ENCODE measurements at places on chromosomes 7 and 10. TPM values are rescaled to one million over a fixed set of nuclear protein-coding genes. Genes with fewer than 3 reads are reported as not detected.
A peak's percentile ranks its signal among the peaks of the same experiment; 100 is the strongest.

DNA sequence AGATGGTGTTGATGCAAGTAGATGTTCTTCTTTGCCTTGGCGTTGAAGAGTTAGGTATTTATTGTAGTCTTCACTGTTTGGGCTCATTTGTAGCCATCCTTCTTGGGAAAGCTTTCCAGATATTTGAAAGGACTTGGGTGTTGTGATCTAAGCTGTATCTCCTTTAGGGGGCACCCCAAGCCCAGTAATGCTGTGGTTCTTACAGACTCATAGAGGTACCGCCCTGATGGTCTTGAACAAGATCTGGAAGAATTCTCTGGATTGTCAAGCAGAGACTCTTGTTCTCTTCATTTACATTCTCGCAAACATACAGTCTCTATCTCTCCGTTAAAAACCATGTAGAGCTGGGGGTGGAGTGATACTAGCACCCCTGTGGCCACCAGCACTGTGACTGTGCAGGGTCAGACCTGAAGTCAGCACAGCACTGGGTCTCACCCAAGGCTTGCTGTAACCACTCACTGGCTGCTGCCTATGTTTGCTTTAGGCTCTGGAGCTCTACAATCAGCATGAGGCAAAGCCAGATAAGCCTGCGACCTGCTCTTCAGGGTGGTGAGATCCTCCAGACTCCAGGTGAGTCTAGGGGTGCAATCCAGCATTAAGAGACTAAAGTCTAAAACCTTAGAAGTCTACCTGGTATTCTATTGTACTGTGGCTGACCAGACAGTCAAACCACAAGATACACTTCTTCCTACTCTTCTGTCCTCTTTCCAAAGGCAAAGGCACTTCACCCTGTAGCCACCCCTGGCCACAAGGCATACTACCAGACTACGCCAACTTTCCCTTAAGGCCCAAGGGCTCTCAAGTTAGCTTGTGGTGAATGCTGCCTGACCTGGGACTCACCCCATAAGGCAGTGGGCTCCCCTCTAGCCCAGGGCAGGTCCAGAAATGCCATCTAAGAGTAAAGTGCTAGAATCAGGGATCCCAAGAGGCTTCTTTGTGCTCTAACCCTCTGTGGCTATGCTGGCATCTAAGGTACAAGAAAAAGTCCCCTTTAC is 209.7 kb upstream of the TMEM196 start:
- DNase-seq: no peak
- no peaks in the 10 kb centered on the region for H3K36me3 ChIP-seq
- no peak overlapping the region for H3K4me3 ChIP-seq

DNA sequence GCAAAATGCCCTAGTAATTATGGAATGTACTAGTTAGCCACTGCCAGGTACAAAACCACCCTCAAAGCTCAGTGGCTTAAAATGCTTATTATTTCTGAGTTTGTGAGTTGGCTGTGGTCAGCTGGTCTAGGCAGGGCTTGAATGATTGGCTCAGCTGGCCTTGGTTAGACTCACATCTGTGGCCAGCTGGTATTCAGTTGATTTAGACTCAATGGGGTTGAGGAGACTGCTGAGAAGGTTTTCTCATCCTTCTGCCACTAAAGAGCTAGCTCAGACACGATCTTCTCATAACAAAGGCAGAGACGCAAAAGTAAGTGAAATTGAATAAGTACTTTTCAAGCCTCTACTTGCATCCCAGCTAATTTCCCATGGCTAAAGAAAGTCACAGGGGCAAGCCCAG is 57.1 kb upstream of the CYP2C18 start:
- H3K4me1 ChIP-seq: no peaks in the 10 kb centered on the region
- H3K27me3 ChIP-seq: no peaks in the 10 kb centered on the region
- H3K27ac ChIP-seq: no peak overlapping the region
- no peaks in the 10 kb centered on the region for H3K36me3 ChIP-seq
- DNase-seq: no peak
- no peak overlapping the region for H3K4me3 ChIP-seq

GRCh38 chr7:51316666-51317581 is at the start of gene COBL:
Gene COBL, minus strand, starts transcription at chr7:51316809. Its CDS starts 176 bp downstream, at chr7:51316633.
- DNase-seq: no peak
- H3K27ac ChIP-seq: no peak within 1 kb of the TSS
- peaks cover 57% of the 10 kb centered on the region for H3K27me3 ChIP-seq
- peak within 1 kb of the TSS; percentile 52 for H3K4me3 ChIP-seq
- H3K4me1 ChIP-seq: no peaks in the 10 kb centered on the region
- H3K36me3 ChIP-seq: no peaks in the 10 kb centered on the region

- DNase-seq: no peak
Observed at GRCh38 chr10:106181501-106181900, 983.0 kb downstream of the SORCS1 start.

GRCh38 chr7:95700917-95701316 is 71.4 kb upstream of the DYNC1I1 start:
- no peak overlapping the region for H3K27ac ChIP-seq
- no peaks in the 10 kb centered on the region for H3K27me3 ChIP-seq
- no peaks in the 10 kb centered on the region for H3K4me1 ChIP-seq
- no peak for DNase-seq

DNA sequence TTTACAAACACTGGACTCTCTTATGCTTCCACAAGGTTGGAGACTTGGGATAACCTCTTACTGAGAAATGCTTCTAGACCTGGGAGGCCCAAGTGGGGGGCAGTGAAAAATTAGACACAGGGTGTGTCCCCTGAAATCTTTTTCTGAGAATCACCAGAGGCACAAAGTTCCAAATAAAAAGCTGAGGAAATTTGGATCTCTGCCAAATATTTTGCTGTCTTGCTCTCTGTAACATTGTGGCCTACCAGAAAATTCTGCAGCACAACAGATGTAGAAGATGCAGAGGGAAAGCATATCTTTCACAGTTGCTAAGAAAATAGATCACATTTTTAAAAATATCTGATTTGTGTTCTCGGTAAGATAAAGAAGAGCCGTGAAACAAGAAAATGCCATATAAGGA is 849.4 kb downstream of the CCSER2 start:
- H3K27ac ChIP-seq: no peak overlapping the region
- no peaks in the 10 kb centered on the region for H3K36me3 ChIP-seq
- DNase-seq: no peak
- H3K4me1 ChIP-seq: no peaks in the 10 kb centered on the region

- H3K27ac ChIP-seq: no peak overlapping the region
- H3K27me3 ChIP-seq: no peaks in the 10 kb centered on the region
- no peaks in the 10 kb centered on the region for H3K4me1 ChIP-seq
- H3K4me3 ChIP-seq: no peak overlapping the region
- no peak for DNase-seq
Observed at GRCh38 chr7:128076796-128077271, 45.6 kb upstream of the LRRC4 start.

GRCh38 chr10:123470336-123470921 is 195.7 kb upstream of the GPR26 start:
- no peaks in the 10 kb centered on the region for H3K4me1 ChIP-seq
- no peaks in the 10 kb centered on the region for H3K36me3 ChIP-seq
- DNase-seq: no peak
- H3K4me3 ChIP-seq: no peak overlapping the region

DNA sequence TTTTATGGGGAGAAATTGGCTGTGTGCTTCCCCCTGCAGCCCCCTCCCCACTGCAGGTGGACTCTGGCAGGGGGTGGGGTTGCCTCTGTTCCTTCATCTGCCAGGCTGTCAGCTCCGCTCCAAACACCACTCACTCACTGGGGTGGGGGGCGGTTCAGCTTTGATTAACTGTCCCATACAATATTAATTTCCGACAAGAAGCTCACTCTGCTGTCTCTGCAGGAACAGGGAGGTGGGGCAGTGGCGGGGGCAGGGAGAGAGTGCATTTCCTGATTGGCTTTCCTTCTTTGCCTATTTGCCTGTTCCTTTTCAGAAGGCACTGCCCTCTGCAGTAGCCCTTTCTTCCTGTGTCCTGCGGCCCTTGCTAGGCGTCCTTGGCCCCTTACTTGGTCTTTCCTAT is 500.8 kb downstream of the PLXNA4 start:
- no peak overlapping the region for H3K4me3 ChIP-seq
- H3K27ac ChIP-seq: no peak overlapping the region
- H3K36me3 ChIP-seq: no peaks in the 10 kb centered on the region
- no peaks in the 10 kb centered on the region for H3K4me1 ChIP-seq
- no peak for DNase-seq
- H3K27me3 ChIP-seq: no peaks in the 10 kb centered on the region

- no peaks in the 10 kb centered on the region for H3K4me1 ChIP-seq
- peaks cover 4% of the 10 kb centered on the region for H3K27me3 ChIP-seq
- no peak for DNase-seq
- H3K4me3 ChIP-seq: no peak overlapping the region
Observed at GRCh38 chr7:127628445-127628844, 10.5 kb upstream of the PAX4 start.

DNA sequence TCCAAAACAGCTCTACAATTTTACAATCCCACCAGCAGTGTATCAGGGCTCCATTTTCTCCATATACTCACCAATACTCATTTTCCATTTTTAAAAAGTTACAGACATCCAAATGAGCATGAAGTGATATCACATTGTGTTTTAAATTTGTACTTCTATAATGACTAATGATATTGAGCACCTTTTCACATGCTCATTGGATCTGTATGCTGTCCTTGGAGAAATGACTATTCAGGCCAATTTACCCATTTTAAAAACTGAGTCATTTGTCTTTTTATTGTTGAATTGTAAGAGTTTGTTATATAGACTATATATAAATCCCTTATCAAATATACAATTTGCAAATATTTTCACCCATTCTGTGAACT is 162.0 kb downstream of the MAGI2 start:
- no peaks in the 10 kb centered on the region for H3K4me1 ChIP-seq
- no peaks in the 10 kb centered on the region for H3K36me3 ChIP-seq
- no peak overlapping the region for H3K27ac ChIP-seq
- DNase-seq: no peak
- no peaks in the 10 kb centered on the region for H3K27me3 ChIP-seq
- no peak overlapping the region for H3K4me3 ChIP-seq

DNA sequence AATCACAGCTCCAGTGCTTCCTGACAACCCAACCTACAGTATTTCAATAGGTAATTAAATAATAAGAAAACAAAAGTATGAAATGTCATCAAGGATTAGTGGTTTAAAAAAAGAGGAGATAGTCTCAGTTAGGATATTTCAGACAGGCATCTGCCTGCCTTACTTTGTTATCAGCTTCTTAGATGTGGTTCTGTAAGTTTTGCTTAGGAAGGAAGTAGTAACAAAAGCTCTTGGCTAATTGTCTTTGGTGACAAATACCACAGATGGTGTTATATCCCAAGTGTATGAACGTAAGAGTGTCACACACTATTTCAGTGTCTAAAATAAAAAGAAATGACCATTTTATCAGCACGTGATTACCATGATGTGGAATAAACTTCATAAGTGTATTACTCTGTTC is 9.8 kb upstream of the ACTA2 start:
- no peaks in the 10 kb centered on the region for H3K4me1 ChIP-seq
- H3K4me3 ChIP-seq: no peak overlapping the region
- no peak overlapping the region for H3K27ac ChIP-seq
- no peaks in the 10 kb centered on the region for H3K36me3 ChIP-seq
- no peaks in the 10 kb centered on the region for H3K27me3 ChIP-seq
- no peak for DNase-seq

DNA sequence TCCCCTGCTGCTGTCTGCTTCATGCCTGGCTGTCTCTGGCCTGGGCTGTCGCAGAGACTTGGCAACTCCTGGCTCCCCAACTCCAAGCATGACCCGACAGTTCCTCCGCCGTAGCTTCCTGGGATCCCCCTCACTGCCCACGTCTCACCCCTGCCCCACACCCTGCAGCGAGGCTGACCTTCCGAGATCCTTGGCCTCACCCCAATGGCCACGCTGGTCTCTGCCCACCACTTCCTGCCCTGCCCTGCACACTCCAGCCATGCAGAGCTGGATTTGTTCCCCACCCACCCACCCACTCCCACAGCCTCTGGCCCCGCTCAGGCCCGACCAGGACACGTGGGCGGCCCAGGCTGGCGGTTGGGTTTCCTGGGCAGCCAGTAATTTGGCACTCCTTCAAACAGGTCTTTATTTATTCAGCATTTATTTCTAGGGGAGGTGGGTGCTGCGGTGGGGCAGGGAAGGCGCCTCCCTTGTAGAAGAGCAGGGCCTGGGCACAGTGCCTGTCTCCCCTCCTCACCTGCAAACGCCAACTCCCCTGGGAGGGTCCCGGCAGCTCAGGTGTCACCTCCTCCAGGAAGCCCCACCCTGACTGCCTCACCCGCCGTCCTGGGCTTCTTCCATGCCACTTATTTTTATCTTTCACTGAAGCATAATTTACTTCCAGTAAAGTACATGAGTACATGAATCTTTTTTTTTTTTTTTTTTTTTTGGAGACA is 25.5 kb downstream of the GTF2IRD1 start:
- no peak overlapping the region for H3K4me3 ChIP-seq
- H3K27me3 ChIP-seq: no peaks in the 10 kb centered on the region
- DNase-seq: no peak
- peaks cover 3% of the 10 kb centered on the region for H3K4me1 ChIP-seq
- H3K36me3 ChIP-seq: no peaks in the 10 kb centered on the region

DNA sequence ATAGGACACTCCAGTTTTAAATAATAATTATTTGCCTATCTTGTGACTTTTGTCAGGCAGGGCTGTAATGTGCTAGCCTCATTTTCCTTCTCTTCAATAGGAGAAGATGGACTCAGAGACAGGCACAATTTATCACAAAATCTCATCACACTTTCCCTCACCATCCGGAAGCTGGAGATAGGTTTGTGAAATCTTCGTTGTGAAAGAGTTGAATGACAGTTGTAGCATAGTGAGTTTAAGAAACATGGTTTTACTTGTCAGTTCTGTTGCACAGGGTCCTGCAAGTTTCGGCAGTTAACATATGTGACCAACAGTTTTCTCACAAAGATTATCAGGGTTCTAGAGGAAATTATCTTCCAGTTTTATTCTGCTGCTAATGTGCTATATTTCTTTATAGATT is 37.7 kb upstream of the MAP3K8 start:
- no peaks in the 10 kb centered on the region for H3K36me3 ChIP-seq
- no peak overlapping the region for H3K4me3 ChIP-seq
- H3K4me1 ChIP-seq: peaks cover 16% of the 10 kb centered on the region
- peaks cover 2% of the 10 kb centered on the region for H3K27me3 ChIP-seq
- H3K27ac ChIP-seq: no peak overlapping the region
- no peak for DNase-seq

DNA sequence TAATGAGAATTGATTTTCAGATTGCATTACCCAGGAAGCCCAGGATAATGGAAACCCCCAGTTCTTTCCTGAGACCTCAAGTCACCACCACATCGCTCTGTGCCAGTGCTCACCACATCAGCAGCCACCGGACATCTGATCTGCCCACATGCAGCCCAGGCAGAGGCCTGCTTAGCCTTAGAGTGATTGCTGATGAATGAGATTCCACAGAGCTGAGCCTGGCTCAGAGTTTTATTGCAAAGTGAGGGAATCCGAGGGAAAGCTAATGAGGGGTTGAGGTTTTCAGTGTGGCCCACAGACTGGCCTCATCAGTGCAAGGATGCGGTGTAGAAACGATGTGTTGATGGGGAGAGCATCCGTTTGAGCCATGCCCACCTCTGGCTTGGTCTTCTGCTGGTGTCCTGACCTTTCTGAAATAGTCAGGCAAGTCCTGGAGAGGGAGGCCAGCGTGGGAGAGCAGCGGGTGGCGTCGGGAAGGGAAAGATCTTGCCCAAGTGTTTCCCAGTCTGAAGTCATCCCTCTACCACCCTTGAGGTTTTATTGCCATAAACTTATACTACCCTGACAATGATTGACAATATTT is 120.3 kb downstream of the ITIH5 start:
- no peak overlapping the region for H3K27ac ChIP-seq
- no peak overlapping the region for H3K4me3 ChIP-seq
- H3K27me3 ChIP-seq: no peaks in the 10 kb centered on the region
- DNase-seq: no peak

GRCh38 chr10:121911421-121911697 is 16.5 kb downstream of the ATE1 start:
- peaks cover 7% of the 10 kb centered on the region for H3K36me3 ChIP-seq
- no peaks in the 10 kb centered on the region for H3K27me3 ChIP-seq
- H3K4me1 ChIP-seq: no peaks in the 10 kb centered on the region
- no peak overlapping the region for H3K4me3 ChIP-seq
- H3K27ac ChIP-seq: no peak overlapping the region
- no peak for DNase-seq

The PRKG1 gene
- total RNA-seq: 7.4 TPM

The THSD7A gene
- 1.5 TPM for total RNA-seq

Measured in thymus (tissue), 14 donors.